ENCODE measurements at places on chromosomes 5 and 9. TPM values are rescaled to one million over a fixed set of nuclear protein-coding genes. Genes with fewer than 3 reads are reported as not detected.

Gene PDLIM4
- 53.3 TPM for total RNA-seq

Gene SPATA24
- 7.3 TPM for total RNA-seq

Gene NOXA1
- 0.57 TPM for total RNA-seq

Gene GABRA1
- not detected for total RNA-seq

Gene PCSK5
- total RNA-seq = 5.7 TPM

Gene SOHLH1
- not detected for total RNA-seq
